ENCODE measurements at places on chromosomes 16 and 17.
A peak's percentile ranks its signal among the peaks of the same experiment; 100 is the strongest.

DNA sequence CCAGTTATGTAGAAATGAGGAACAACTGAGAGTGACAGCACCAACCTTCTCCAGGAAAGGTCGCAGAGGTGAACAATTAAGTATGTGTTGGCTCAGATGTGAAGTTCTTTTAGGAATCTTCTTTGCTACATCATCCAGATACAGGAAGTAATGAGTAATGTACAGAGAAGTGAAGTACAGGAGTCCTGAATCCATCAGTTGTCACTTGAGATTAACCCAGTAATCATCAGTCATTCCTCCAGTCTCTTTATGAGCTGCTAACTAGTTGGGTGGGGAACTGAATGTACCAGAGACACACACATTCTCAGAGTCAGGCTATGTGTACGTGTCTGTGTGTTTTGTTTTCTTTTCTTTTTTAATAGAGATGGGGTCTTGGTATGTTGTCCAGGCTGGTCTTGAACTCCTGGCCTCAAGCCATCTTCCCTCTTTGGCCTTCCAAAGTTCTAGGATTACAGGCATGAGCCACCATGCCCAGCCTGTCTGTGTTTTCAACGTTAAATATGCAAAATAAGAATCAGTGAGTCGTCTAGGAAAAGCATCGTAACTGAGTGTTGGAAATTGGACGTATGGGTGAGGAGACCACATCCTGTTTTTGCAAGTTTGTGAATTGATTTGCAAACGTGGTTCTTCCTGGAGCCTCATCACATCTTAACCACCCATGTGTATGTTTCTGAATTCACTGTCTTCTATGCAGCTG lies 19.9 kb downstream of the ZNF200 start:
- peak; percentile 67 for DNase-seq

DNA sequence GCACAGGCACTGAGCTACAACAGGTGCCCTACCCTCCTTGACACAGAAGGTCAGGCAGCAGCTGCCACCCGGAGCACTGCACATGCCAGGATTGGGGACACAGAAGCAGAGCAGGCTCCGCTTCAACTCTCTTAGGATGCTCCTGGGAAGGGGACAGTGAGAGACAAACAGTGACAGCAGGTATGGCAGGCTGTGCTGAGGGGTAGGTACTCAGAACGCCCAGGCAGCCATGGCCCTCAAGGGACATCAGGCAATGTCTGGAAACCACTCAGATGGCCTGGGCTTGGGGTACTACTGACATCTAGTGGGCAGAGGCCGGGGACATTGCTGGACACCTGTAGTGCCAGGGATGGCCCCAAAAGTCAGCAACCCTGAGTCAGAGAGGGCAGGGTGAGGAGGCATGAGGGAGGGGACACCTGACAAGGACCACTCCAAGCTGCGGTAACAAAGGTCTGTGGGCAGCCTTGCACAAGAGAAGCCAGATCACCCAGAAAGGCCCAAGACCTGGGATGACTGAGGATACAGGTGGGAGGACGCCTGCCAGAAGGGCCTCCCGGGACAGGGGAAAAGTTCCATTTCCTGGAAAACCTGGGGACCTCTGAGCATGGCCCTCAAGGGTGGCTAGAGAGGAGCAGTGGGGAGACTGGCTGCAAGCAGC lies 21.2 kb downstream of the PEMT start:
- no peak for DNase-seq

GRCh38 chr16:2838928-2839327 lies 8.8 kb downstream of the ZG16B start:
- DNase-seq = peak; percentile 61

- DNase-seq = no peak
Observed at GRCh38 chr17:22374741-22375140, 682.4 kb downstream of the KCNJ18 start.

GRCh38 chr17:13584701-13585080 lies 17.0 kb downstream of the HS3ST3A1 start:
- no peak for DNase-seq

DNA sequence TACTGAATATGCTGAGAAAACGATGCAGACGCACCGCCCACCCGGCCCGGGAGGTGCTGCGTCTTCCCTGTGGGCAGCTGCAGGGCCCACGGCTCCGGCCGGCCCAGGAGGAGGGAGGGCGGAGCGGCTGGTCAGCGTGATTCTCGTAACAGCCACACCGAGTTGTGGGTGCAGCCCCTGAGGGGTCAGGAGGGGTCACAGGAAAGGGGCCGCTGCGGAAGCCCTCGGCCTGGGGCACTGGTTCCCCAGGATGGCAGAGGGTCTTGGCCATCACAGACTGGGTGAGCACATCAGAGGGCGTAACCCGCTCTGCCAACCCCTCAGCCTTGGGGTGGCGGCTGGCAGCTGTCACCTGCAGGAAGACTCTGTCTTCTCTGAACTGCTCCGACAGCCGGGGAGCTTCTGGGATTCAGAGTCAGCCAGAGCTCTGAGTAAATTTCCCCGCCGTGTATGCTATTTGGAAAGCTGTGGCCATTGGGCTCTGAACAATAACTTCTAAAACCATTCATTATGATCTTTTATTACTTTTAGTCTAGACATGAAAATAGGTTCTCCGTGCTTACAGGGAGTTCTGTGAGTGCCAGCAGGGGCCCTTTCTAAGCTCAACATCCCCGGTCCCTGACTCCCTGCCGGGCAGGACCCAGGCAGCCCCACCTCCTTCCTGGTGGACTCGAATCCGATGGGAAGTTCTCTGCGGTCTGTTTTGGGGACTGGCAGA lies 87.4 kb upstream of the CHMP6 start:
- no peak for DNase-seq

DNA sequence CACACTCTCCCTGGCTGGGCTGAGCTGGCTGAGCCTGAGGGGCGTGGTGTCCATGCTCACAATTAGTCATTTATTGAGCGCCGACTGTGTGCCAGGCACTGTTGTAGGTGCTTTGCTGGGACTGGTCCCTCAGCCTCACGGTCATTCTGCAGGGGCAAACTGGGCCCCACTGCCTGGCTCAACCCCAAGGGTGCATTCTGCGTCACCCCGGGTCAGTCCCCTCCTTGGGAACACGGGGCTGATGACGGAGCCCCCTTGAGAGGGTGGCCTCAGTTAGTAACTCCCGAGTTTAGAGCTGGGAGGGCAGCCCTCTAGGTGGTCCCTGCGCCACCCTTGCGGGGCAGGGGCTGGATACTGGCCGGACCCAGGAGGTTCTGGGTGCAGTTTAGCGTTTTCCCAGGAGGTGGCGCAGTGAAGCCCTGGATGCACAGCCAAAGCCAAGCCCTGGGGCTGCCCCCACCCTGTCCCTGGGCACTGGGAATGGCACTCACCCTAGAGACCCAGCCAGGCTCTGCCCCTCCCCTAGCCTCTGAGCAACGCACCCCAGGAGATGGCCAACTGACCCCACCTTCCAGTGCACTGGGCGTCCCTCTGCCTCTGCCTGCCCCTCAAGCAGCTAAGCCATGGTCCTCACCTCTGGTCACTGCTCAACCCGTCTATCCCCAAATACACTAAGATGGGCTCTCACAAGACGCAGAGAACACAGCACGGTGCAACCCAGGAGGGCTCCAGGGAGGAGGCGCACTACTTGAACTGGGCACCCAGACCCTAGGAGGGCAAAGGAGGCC lies 243.2 kb upstream of the GSE1 start:
- peak; percentile 28 for DNase-seq

- DNase-seq = no peak
Observed at GRCh38 chr17:33370401-33370800, 77.3 kb upstream of the ASIC2 start.

- DNase-seq = no peak
Observed at GRCh38 chr17:8629371-8630226, 926 bp downstream of the MYH10 start.

DNA sequence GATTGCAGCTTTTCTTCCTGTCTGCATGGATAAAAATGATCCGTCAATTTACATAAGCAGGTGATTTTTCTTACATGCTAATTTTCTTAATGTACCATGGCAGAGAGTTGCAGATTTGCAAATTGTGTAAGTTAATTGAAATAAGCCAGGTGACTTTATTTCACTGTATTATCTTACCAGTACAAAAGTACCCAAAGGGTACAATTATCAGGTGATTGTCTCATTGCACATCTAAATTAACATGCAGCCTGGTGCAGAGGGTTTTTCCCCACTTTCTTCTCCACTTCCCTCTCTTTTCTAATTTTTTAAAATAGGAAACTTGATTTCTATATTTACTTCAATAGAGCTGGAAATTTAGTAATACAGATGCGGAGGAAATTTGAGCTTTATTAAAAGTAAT lies 11.2 kb downstream of the NLK start:
- DNase-seq = no peak

Measured in CD4-positive, alpha-beta T cell treated with Interleukin-10 for 1 hour (primary cell).